ENCODE measurements at places on chromosomes 12 and 14.

- no peak for DNase-seq
Measured at GRCh38 chr12:47818467-47819137, 1.1 kb downstream of the HDAC7 start.

DNA sequence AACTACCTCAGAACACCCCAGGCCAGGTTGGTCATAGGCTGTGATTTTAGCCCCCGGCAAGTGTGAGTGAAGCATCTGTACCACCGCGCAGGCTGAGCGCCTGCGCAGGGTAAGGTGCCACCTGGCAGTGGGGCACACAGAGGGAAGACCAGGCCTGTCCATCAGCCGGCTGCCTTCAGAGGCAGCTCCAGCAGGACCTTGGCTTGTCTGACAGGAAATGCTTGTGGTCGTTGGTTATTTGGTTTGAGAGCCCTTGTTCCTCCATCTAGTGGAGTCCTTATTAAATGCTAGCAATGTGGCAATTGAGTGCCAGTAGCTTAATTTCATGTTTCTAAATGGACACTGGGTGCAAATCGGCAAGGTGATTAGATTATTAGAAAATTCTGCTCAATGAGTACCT is 27.5 kb downstream of the SLC25A29 start:
- DNase-seq: no peak

GRCh38 chr14:100900837-100901390 is 2.6 kb downstream of the RTL1 start:
- DNase-seq: no peak

- DNase-seq: no peak
Measured at GRCh38 chr14:82075566-82075965, 541.9 kb upstream of the SEL1L start.

DNA sequence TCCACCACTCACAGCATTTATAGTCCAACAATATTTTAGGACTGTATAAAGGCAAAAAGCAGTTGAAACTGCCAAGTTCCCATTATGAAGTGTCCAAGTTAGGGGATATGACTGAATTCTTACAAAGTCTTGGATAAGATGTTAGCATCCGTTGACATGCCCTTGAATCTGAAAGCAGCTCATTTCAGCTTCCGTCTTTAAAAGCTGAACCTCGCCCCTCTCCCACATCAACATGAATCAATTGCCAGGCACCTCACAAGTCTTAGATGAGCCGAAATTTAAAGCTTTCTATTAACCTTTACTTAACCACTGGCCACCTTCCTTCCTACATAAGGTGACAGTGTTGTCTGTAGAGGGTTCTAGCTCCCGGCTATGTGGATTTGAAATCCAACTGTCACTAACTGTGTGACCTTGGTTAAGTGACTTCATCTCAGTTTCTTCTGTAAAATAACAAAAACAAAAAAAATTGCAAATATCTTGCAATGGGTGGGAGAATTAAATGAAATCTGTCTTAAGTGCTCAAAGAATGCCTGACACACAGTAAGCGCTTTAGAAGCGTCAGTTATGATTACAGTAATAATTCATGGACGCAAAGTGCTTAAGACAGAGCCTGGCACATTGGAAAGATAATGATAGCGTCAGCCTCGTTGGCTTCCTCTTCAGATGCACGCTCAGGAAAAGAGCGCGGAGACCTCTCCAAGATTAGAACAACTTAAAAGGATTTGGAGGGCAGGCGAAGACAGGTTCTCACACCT is 1.2 kb downstream of the PPP1CC start:
- DNase-seq: no peak

GRCh38 chr12:78865516-78865915 is 942 bp downstream of the SYT1 start:
- DNase-seq: no peak

Measured in stimulated activated CD4-positive, alpha-beta T cell treated with anti-CD3 and anti-CD28 coated beads, TNF-alpha, amount 100 ng/mL, for 4 hours (primary cell).